Stimulated activated CD8-positive, alpha-beta memory T cell treated with anti-CD3 and anti-CD28 coated beads, Interleukin-2, amount 100 ng/mL, for 48 hours (primary cell): ENCODE measurements at places on chromosomes 11 and 22.

- DNase-seq, result no peak
Observed at GRCh38 chr11:121574801-121575200, 122.0 kb upstream of the SORL1-AS1 start.

DNA sequence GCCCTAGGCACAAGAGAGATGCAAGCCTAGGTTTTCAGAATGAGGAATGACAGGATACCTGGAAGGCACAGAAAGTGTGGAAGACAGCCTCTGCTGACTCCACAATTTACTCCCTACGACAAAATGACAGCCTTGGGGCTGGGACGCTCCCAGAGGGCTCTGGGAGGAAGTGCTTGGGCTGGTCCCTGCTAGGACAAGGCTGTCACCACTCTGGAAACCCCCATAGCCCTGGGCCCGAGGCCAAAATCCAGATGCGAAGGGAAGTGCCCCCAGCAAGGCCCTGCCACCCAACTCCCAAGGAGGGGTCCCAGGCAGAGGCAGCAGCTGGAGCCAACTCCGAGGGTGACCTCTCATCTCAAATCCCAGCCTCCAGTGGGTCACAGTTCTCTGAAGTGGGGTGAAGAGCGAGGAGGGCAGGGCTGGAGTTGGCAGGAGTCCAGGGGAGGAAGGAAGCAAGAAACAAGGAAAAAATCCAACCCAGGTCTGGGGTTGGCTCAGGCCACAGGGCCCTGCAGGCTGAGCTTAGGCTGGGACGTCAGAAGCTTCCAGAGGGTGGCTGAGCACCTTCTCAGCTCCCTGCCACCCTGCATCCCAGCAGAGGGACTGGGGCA lies 6.3 kb upstream of the CDC42EP2 start:
- DNase-seq, result no peak

DNA sequence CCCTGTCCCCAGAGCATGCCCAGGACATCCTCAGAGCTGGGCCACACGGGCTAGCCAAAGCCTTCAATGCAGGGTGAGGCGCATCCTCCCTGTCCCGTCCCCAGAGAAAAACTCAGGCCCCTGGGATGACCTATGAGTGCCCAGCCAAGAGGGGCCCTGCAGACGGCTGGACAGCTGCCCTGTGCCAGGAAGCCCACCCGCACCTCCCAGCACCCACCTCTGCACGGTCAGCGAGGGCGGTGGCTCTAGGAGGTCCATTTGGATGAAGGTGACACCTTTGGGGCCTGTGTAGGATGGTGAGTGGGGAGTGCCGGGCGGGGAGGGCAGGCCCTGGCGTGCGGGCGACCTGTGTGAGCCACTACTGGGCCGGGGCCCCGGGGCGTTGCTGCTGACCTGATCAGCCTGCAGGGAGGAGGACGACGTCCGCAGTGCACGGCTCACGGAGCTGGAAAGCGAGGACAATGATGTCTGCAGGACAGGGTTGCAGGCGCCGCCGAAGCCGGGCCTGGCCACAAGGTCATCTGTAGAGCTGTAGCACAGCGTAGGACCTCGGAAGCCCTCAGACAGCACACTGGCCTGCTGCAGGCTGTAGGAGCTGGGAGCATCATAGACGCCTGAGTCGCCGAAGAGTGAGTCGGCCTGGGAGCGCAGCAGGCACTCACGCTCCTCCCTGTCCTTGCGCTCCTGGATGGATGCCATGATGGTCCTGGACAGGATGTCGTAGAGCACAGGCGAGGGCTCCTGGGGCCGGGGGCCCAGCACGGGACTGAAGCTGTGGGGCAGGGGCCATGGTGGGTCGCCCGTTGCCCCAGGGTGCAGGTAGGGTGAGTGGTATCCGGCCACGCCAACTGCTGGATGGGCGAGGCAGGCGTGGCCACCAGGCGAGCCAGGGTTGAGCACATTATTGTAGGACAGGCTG lies 180.5 kb downstream of the IGLL1 start:
- DNase-seq, result no peak

DNA sequence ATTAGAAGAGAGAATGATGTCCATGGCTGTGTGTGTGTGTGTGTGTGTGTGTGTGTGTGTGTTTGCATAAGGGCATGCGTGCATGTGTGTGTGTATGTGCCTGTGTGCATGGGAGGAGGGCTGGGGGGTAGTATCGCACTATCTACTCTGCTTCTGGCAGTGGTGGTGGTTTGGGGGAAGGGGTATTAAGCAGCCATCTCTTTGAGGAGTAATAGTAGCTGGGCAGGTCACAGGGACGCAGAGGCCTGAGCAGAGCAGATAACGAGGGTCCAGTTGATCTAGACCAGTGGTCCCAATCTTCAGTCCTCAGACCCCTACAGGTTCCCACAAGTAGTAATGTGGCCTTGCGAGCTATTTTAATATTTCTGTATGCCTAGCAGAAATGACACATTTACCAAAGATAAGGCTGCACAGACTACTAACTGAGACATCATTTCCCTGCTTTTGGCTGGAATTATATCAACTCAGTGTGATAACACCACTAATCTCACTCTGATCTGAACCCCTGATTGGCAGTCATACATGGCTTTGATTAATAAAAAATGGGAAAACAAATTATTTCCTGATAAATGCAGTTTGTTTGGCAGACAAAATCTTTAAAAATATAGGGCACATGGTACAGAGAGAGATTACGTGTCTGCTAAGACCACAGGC lies 354.3 kb downstream of the BUD13 start:
- DNase-seq, result no peak

GRCh38 chr11:92384802-92385201 lies 160.2 kb downstream of the FAT3 start:
- no peak for DNase-seq

- DNase-seq, result peak; percentile 38
Observed at GRCh38 chr11:110711776-110712658, at the start of gene ARHGAP20. Gene ARHGAP20 (minus strand): TSS chr11:110712437. CDS start chr11:110712231, 206 bp downstream.

- no peak for DNase-seq
Observed at GRCh38 chr11:88434333-88434976, 96.9 kb upstream of the CTSC start.

DNA sequence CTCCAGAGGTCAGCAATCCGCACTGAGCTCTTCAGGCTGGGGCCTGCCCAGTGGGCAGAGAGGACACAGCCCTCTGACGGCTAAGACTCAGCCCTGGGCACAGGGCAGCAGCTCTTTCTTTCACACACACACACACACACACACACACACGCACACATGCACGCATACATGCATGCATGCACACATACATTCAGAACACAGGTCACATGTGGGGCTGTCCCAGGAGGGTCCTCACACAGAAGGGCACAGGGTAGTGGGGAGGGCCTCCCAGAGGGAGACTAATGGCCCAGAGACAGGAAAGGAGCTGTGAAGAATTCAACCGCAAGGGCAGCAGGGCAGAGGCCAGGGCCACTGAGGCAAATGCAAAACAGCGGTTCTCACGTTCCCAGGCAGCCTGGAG lies 20.3 kb upstream of the XKR3 start:
- no peak for DNase-seq

DNA sequence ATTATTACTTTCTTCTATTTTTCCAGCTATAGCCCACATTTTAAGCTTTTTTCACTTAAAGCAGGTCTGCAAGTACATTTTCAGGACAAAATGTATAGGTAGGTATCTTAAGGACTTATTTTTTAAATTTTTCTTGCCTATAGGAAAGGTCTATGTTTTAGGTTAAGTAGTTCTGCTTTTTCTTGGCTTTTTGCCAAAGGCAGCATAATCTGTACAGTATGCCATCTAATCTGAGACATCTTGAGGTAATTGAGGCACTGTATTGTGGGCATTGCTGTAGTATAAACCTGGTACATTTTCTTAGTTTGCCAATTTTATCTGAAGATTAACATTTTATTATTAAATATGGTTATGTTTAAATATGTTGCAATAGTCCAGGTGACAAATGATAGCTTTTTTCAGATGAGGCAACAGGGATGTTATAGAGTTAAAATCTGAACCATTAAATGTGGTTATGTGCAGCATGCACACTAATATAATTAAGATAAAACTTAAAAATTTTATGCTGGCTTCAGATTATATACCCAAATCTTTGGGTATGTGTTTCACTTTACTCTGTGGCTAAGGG lies 42.9 kb downstream of the QSER1 start:
- no peak for DNase-seq

DNA sequence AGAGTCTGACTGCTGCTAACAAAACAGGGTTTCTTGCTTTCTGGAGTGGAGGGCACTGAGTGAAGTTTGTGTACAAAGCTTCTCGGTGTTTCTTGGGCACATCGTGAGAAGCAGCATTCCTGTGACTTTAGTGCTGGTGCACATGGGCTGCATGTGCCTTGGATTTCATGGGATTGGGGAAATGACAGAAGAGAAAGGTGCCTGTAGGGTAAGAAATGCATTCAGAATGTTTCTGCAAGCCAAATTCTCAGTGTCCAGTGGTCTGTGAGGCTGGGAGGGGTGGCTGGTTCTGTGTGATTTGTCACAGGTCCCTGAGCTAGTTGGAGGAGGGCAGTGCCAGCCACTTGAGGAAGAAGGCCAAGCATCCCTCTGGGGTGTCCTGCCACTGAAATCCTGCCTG lies 404.2 kb upstream of the NARS2 start:
- DNase-seq, result no peak

DNA sequence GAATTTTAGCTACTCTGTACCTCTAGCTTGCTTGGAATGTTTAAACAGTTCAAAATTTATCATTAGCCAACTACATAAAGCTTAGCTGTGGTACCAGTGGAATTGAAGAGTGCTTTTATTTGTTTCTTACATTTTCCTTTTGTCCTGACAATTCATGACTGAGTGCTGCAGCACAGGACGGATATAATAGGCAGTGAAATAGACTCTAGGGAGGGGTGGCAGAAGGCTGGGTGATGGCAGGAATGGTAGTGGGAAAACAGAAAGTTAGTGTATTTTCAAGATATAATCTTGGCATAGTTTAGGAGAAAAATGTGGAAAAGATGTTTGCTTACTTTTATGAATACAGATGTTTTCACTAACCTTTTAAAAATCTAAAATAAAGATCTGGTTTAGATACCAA lies 31.1 kb upstream of the ARHGAP32 start:
- DNase-seq, result no peak

DNA sequence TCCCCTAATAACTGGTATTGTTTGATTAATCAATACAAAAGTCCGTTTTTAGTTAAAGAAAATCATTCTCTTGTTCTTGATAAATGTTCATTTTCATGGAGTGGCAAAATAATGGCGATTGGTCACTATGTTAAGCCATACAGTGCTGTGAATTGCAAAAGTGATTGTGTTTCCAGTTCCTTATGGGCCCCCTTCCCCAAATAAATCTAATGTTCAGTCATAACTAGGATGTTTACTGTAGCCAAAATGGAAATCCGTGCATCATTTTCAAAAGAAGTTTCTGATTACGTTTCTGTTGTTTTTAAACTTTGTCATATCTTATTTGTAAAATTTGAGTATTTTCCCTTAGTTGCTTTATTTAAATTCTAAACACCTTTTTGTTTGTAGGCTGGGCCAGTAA lies 845 bp downstream of the RBM7 start:
- no peak for DNase-seq

GRCh38 chr11:130637566-130637965 lies 189.1 kb downstream of the ADAMTS15 start:
- DNase-seq, result no peak

- no peak for DNase-seq
Observed at GRCh38 chr11:66877588-66878385, 20.9 kb downstream of the LRFN4 start.
